Hematopoietic multipotent progenitor cell treated with erythropoietin and hydrocortisone succinate and interleukin-3 and kit ligand, for 15 days (in vitro differentiated cells): ENCODE measurements at places on chromosomes 3 and 15.
A peak's percentile ranks its signal among the peaks of the same experiment; 100 is the strongest.

DNA sequence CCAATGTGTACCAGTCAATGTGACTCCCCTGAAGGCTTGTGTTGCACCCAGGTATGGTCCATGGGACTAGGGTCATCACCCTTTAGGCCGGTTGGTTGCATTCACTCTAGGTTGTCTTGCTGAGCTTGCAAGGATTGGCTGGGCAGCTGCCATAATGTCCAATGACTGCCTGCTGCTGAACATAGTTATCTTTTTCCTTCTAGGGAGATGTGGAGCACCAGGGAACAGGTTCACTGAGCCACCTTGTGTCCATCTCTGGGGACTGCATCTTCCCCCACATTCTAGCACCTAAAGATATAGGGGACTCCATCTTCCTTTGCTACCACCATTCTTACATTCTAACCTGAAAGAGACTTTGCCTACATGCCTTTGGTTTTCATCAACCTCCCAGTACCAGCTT, 580.4 kb upstream of the TBL1XR1 start:
- DNase-seq, result peak; percentile 3

DNA sequence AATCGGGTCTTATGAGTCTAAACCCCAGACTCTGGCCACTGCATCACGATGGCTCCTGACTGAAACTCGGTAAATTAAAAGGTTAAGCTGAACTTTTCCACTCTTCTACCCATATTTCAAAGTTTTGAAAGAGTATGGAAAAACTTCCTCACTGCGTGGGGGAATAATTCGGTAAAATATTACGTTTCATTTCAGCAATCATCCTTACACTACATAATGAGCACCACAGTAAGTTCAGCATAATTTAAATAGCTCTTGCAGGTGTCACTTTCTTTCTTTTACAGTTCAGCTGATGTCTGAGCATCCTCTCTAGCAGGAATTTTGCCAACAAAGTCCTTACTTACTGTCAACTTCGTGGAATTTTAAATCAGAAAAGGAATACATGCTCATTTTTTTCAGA, 17.5 kb downstream of the SRGAP3 start:
- DNase-seq, result no peak

- DNase-seq, result no peak
Observed at GRCh38 chr3:165197481-165197800, 1.3 kb upstream of the SLITRK3 start.

- DNase-seq, result no peak
Observed at GRCh38 chr3:181568248-181568647, 143.5 kb upstream of the SOX2 start.

- DNase-seq, result no peak
Observed at GRCh38 chr15:85174521-85174920, 192.9 kb downstream of the PDE8A start.

- DNase-seq, result no peak
Observed at GRCh38 chr3:150681057-150681456, 22.7 kb downstream of the ERICH6 start.

GRCh38 chr15:56869573-56869972, 48.9 kb upstream of the TCF12 start:
- no peak for DNase-seq

GRCh38 chr3:61429106-61429505, 132.3 kb upstream of the PTPRG start:
- no peak for DNase-seq

GRCh38 chr3:184742676-184743135, 30.8 kb upstream of the MAGEF1 start:
- no peak for DNase-seq

DNA sequence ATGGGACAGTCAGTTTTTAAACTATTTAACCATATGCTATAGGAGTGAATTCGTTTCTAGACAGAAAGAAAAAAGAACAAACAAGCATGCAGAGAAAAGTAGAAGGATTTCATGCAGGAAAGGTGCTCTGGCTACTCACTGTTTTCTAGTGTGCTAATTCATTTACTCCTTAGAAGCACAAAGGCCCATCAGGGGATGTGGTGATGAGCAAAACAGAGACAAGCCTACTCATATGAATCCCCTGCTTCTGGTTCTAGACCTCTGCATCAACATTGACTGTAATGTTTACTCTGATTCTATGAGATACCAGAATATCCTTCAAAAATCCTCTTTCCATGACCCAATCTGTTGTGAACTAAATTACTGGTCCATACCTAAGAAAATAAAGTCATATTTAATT, 801.9 kb downstream of the PLOD2 start:
- DNase-seq, result no peak

DNA sequence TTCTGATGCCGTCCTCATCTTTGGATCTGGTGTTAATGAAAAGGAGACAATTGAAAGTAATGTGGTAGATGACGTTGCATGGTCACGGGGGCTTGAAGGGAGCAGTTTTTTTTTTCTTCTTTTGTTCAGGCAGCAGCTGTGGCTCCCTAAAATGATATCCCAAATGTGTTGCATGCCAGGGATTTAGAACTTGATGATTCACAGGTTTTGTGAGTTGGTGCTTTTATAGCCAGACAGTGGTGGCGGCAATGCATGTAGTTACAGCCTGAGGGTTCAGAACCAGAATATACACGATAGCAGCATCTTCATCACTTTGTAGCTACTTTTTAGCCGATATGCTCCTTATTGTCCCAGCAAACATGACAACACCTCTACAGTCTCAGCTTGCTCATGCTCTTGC, 133.4 kb downstream of the CHST2 start:
- no peak for DNase-seq

DNA sequence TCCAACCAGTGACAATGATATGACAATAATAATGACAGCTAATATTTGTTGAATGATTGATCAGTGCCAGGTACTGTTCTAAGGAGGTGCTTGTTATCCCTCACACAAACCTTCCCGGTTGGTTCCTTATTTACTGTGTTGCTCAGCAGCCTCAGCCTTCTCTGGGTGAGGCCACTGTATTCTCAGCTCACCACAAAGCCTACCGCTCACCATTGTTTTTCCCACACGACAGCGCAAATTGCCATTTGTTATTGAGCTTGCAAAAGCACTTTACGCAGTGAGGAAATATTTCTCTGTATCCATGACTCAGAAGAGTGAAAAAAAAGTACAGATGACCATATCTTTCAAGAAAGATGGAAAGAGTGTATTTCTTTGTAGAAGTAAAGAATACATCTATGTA, 49.5 kb upstream of the PDZRN3 start:
- no peak for DNase-seq

- DNase-seq, result peak; percentile 27
Observed at GRCh38 chr15:49045751-49046219, 461 bp downstream of the SECISBP2L start.

DNA sequence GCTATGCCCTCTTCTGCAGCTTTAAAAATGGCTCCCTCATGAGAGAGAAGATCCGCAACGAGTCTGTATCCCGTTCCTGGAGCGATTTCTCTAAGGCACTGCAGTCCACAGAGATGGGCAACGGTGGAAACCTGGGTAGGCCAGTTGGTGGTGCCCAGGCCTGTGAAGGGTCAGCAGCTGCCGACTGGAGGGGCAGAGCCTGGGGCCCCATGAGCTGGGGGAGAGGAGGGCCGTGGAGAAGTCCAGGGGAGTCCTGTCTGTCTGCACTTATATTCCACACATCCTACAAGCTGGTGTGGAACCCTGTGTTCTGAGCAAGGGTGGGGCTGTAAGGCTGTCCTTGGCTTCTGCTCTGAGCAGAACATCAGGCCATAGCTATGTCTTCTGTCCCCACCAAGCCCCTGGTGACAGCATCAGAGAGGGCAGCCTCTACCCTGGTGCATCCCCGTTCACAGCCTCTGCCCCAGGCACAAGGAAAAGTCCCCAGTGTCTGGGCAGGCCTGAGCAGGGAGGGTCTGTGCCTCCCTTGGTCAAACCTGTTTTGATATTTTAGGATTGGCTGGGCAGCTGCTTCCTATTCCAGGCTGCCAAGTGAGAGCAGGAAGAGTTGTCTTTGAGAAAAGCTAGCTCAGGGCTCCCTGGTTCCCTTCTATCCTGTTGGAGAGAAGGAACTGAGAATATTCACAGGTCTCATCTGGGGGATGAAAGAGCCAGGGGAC, 29.7 kb downstream of the XYLB start:
- DNase-seq, result no peak

GRCh38 chr15:39720621-39721611, 61.7 kb downstream of the FSIP1 start:
- no peak for DNase-seq

- DNase-seq, result no peak
Observed at GRCh38 chr3:126999383-126999782, 16.5 kb downstream of the PLXNA1 start.

DNA sequence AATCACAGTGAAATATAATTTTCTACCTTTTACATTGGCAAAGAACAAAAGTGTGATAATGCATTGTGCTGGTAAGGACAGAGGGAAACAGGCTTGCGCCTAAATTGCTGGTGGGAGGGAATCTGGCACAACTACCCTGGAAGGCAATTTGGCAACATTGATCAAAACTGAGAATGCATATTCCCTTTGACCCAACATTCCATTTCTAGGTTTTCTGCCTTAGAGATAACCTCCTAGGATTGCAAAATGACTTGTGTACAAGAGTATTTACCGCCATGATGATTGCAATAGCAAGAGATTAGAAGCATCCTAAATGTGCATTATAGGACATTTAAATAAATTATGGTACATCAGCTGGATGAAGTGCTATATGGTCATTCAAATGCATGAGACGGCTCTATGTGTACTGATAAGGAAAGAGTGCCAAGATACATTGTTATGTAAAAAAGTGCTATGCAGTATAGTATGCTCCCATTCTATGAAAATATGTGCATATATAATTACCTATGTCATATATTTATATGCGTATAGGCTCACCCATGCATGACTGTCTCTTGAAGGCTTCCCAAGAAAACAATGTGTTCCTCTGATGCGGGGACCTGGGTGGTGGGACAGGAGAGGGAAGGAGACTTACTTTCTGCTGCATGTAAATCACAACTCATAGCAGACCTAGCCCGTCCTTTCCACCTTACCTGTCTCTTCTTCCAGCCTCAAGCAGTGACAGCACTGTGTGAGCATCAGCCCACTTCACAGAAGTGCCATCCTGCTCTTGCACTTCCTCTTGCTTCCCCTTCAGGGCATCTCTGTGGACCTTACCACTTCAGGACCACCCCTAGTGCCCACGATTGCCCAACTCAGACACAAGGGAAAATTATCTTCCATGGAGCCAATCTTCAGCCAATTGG, 249.9 kb upstream of the TLE3 start:
- no peak for DNase-seq

DNA sequence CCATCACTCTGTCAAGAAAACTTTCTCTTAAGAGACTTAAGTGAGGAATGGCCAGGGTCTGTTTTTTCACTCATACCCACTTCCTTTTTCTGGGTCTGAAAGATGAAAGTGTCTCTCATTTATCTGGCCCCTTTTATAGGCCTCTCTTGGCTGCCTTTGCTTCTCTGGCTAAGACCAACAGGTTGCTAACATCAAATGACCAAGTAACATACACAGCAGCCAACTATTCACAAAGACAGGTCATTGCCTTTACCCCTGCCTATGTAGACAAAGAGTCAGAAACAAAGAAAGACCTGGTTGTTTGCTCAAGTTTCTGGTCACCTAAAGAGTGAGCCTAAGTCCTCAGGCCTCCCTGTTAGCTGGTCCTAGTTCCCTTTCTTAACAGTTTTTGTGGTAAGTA, 24.0 kb upstream of the CSTA start:
- DNase-seq, result no peak

- DNase-seq, result peak; percentile 56
Observed at GRCh38 chr3:112979244-112979832, 4.4 kb upstream of the CD200R1 start.

DNA sequence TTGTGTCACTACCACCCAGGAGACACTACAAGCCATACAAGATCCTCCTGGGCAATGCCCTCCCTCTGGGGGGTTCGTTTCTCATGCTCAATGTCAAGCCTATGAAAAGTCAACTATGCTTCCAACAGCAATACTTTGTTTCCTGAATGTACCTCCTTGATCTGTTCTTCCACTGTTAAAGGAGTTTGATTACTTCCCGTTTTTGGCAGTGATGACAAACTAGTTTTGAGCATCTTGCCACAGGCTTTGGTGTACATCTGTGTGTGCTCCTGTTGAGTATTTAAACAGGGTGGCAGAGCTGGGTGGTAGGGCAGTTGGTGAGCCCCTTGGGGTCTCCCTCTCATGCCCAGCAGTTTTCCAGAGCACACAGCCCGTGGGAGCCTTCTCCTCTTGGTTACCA, 81.4 kb downstream of the IL12A start:
- no peak for DNase-seq

GRCh38 chr15:62115847-62116246, 49.1 kb downstream of the C2CD4A start:
- DNase-seq, result no peak

- DNase-seq, result no peak
Observed at GRCh38 chr3:48617559-48617958, 4.0 kb downstream of the TMEM89 start.

DNA sequence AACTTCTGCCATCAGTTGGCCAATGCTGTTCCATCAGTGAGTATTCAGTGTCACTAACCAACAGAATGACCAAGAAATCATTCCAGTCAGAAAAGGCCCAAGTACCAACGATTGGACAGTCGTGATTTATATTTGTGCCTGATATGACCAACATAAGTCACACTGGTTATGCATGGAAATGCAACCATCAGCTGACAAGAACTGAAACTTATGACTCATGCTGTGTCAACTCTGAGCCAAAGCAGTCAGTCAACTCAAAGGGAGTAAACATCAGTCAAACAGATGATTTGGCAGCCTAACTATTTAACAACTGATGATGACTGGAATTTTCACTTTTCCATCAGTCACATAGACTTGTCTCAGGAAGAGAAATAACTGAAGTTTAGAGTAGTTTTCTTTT, 142.4 kb downstream of the ANXA2 start:
- DNase-seq, result no peak
